ENCODE measurements at places on chromosomes 3 and 15.

DNA sequence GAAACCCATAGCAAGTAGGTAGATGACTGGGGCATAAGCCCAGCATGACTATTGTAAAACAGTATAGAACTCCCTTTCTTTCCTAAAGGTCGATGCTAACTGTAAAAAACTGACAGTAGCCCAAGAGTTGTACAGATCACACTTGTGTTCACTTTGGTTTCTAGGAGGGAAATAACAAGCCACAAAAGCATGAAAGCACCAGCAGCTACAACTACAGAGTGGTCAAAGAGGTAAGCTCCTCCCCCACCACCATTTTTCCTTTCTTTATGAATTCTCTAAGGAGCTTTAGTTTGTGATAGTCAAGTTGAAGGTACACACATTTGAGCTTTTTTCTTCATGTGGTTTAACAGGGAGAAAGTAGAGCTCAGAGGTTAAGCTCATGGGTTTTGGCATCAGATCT lies 191.0 kb downstream of the ITPR1 start:
- DNase-seq = no peak

- DNase-seq = no peak
Measured at GRCh38 chr3:139281522-139282196, 62.2 kb upstream of the MRPS22 start.

- DNase-seq = no peak
Measured at GRCh38 chr3:61662861-61663260, 101.5 kb downstream of the PTPRG start.

DNA sequence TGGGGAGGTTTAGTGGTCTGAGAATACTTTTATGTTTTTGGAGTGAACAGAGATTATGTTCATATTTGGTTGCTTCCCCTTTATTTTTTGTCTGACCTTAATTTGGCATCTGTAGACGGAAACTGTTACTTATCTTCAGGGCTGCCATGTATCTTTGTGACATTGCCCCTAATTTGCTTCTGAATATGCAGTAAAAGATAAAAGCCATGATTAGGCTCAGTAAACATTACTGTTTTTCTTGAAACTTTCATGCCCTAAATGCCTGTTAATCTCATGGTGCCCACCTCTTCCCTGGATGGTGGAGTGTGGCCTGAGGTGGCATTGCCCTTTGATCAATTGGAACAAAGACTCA lies 106.7 kb downstream of the C3orf70 start:
- DNase-seq = no peak

DNA sequence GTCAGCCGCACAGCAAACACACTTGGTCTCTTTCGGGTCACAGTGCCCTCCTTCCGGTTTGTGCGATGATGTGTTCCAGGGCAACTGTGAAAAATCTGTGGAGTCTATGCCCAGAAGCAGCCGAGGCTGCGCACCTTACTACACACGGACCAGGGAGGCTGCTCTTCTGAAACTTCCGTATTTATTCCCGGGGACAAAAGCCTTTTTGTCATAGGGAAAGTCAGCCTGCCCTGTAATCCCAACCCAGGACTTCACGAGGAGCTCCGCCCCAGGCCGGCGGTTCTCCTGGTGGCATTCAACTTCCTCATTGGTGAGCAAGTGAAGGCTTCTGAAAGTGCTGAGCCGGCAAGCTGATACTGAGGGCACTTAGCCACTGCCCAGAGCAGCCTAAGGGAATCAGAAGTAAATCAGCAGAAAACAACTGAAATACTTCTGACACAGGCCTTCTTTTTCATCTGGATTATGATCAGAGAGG lies 126.5 kb downstream of the FMN1 start:
- no peak for DNase-seq

DNA sequence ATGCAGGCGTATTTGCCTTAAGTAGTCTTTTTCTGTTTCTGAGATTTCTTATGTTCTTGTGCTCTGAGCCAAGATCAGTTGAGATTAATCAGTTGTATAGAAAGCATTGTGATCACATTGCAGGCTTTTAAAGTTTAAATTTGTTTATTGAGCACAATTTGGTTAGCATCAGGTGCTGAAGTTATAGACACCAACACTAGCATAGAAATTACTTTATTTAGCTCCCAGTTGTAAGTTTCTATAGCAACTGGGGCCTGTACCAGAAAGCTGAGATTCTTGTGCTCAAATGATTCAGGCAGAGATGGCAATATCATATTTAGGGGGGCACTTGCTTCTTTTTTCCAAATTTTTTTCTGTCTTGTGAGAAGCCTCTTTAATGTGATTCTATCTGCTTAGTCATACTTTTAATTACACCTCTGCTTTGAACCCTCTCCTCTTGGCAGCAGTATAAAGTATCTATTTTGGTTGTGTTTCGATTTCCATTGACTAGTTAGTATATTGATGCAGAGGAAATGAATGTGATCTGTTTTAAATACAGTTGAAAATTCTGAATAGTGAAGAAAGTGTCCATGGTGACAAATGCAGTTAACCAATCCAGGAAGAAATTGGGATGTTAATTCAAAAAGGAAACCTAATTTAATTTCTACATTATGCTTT lies 241.7 kb upstream of the GBE1 start:
- DNase-seq = no peak

- DNase-seq = no peak
Measured at GRCh38 chr3:64368257-64369020, 143.2 kb upstream of the PRICKLE2 start.

DNA sequence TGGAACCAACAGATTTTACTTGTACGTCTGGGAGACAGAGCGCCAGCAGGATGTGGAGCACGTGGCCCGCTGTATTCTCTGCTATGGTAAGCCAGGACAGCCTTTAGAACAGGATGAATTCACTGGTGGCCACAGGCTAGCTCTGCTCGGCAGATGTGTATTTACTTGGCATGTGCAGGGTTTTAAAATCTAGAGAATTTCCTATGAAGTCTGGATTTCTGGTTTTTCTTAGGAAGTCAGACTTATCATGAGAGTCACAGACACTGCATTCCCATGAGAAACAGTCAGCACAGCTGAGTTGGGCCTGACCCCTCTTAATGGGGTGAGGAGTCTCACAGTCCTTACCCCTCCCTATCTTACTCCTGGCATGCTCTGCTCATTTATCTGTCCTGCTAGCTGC lies 84.6 kb upstream of the COL6A5 start:
- DNase-seq = no peak

GRCh38 chr3:130473416-130473815 lies 43.6 kb upstream of the COL6A6 start:
- DNase-seq = no peak

GRCh38 chr3:160154033-160154432 lies 71.2 kb upstream of the C3orf80 start:
- no peak for DNase-seq

- no peak for DNase-seq
Measured at GRCh38 chr3:179035232-179035631, 36.4 kb downstream of the ZMAT3 start.

DNA sequence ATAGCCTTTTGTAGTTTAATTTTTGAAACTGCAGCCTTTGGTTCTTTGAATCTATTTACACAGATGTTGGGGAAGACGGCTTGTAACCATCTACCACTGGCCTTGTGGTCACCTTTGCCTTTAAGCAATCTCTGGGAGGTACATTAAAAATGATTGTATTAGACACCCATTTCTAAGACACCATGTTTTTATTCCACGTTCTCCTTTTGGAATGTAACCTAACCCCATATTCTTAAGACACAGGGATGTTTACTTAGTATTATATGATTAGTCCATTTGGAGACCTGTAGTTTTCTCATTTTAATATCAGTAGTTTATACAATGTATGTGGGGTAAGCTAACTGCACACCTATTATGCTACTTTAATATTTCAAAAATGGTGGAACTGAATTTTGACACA lies 175.1 kb upstream of the PLSCR5 start:
- no peak for DNase-seq

DNA sequence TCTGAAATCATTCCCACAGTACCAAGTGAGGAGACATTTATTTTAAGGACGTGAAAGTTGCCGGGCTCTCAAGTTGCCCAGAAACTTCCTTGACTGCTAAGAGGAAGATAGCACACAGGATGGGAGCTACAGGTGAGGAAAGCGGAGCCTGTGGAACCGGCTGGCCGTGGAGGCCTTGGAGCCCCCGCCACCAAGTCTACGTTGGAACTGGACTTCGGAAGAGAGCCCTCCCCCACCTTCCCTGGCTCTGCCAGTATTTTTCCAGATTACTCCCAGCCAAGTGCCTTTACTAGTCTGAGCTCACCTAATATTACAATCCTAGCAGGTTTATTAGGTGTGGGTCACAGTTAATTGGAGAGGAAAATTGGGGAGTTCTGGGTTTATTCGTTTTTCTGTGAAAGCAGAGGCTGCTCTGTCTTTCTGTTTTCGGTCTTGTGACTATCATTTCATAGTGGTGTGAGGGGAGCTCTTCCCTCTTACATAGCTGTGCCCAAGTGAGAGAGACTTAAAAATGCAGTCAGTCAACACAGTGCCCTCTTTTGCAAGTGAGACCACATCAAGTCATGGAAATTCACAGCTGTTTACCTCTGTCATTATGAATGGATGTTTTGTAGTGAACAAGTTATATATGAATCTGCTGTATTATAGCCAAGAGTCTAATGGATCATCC lies 6.8 kb downstream of the BOC start:
- DNase-seq = no peak

Measured in DMS79 treated with DMSO at 0.1 percent for 48 hours (cell line).